ENCODE measurements at places on chromosomes 16 and 17.
A peak's percentile ranks its signal among the peaks of the same experiment; 100 is the strongest.

GRCh38 chr16:50718061-50718760 is 23.7 kb upstream of the CYLD start:
- DNase-seq, result no peak

- DNase-seq, result no peak
Observed at GRCh38 chr16:49158029-49158642, 123.5 kb downstream of the CBLN1 start.

DNA sequence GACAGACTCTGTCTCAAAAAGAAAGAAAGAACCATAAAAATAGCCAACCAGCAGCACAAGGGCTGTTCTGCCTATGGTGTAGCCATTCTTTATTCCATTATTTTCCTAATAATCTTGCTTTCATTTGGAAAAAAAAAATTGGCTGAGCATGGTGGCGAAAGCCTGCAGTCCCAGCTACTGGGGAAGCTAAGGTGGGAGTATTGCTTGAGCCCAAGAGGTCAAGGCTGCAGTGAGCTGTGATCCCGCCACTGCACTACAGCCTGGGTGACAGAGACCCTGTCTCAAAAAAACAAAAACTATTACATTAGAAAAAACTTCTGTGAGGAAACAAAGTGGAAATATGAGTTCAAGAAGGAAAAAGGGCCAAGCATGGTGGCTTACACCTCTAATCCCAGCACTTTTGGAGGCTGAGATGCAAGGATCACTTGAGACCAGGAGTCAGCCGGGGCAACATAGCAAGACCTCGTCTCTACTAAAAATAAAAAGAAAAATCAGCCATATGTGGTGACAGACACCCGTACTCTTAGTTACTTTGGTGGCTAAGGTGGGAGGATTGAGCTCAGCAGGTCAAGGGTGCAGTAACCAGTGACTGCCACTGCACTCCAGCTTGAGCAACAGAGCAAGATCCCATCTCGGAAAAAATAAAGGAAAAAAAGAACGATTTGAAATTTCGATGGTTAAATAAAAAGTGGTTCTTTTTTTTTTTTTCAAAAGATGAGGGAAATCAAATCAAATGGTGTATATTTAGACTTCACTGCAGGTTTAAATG is 2.5 kb downstream of the DCAKD start:
- DNase-seq, result no peak

- no peak for DNase-seq
Observed at GRCh38 chr17:12104831-12105230, 84.2 kb downstream of the MAP2K4 start.

GRCh38 chr17:38322156-38322779 is 21.5 kb downstream of the GPR179 start:
- DNase-seq, result no peak

- DNase-seq, result no peak
Observed at GRCh38 chr17:3910420-3911270, 5.6 kb downstream of the P2RX1 start.

- no peak for DNase-seq
Observed at GRCh38 chr17:50832267-50832863, 3.0 kb upstream of the WFIKKN2 start.

DNA sequence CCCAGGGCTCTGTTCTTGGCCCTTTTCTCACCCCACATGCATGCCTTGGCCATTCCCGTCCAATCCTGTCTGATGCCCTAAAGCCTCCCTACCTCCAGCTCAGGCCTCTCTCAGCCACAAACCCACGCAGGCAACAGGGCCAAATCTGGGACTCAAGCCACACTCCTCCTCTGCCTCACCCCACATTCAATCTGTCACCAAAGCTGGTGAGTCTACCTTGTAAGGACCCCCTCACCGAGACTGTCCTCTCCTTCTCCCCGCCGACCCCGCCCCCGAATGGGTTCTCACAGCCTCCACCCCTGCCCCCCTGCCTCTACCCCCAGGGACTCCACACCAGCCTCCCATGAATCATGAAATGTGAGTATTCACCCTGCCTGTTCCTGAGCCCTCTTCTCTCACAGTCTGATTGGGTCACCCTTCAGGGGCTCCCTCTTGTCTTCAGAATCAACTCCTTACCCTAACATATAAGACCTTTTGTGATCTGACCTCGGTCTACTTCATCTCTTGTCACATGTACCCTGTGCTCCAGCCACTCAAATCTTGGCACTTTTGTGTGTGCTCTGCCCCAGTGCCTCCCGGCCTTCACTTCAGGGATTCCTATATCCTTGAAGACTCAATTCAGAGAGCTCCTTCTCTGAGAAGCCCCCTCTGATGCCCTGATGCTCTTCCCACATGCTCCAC is 10.7 kb downstream of the EPOP start:
- DNase-seq, result no peak

DNA sequence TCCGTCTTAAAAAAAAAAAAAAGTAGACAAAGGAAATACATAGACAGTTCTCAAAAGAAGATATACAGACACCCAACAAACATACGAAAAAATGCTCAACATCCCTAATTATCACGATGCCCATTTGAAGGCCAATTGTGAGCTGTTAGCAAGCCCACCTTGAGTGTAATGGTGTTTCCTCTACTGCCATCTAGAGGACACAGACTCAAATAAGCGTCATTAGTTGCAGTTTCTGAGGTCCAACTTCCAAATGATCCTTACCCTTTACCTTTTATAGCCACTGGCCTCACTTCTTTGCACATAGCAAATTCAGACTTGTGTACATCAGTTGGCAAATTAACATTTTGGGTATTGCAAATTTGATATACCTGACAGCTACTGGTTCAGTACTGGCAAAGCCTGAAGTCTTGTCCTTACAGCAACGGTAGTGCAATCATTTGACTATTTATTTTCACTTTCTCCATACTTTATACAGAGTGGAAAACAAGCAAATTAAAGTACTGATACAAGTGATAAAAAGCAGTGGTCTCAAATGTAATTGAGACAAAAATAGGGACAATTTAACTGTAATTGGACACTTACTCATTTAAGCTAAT is 536.3 kb upstream of the EEF2KMT start:
- DNase-seq, result no peak

DNA sequence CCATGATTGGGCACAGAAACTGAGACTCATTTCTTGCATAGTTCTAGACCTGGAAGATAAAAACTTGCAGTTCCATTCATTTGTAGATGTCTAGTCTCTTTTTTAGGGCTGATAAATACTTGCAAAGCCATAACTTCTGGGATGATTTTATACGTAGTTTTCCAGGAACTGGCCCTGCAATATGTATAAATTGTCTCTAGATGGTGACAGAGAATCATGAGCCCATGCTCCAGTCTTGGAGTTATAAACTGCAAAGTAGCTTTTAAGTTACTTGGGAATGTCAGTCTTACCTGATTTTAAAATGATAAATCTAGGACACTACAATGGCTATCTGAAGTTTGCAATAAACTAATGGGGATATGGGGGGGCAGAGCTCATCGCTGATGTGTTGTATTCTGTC is 3.0 kb upstream of the ADAMTS18 start:
- DNase-seq, result no peak

DNA sequence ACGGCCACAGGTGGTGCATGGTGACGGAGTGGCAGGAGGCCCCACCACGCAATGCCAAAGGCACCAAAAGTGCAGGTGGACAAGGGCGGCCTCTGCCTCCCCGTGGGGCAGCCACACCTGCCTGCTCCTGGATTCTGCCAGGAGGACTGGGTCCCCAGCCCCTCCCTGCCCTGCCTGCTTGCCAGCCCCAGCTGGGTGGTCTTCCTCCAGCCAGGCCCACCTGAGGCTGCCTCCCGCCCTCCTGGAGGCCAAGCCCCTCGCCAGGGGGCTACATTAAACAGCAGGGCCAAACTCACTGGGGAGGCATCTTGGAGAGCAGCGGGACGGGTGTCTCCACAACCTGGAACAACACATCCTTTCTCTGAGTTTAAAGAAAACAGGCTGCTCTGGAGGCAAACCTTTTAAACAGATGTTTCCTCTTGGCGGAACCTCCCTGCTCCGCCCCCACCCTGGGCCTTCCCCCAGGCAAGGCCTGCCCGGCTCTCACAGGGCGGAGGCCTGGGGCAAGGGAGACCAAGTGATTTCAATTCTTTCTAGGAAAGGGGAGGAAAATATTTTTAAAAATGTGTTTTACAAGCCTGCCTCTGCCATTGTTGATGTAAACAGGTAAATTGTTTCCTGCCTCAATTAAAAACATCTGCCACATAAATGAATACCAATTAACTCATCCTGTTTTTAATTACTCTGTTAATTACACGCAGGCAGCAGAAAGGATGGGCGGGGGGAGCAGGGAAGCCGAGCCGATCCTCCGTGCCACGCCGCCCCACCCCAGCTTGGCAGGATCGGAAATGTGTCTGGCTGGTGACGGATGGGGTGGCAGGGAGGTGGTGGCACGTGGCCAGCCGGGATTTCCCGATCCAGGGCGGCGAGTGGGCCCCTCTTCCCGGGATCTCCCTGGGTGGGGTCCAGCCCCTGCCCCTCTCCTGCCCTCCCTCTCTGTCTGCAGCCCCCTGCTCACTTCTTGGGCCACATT is 54.4 kb upstream of the PABPN1L start:
- DNase-seq, result peak; percentile 28

DNA sequence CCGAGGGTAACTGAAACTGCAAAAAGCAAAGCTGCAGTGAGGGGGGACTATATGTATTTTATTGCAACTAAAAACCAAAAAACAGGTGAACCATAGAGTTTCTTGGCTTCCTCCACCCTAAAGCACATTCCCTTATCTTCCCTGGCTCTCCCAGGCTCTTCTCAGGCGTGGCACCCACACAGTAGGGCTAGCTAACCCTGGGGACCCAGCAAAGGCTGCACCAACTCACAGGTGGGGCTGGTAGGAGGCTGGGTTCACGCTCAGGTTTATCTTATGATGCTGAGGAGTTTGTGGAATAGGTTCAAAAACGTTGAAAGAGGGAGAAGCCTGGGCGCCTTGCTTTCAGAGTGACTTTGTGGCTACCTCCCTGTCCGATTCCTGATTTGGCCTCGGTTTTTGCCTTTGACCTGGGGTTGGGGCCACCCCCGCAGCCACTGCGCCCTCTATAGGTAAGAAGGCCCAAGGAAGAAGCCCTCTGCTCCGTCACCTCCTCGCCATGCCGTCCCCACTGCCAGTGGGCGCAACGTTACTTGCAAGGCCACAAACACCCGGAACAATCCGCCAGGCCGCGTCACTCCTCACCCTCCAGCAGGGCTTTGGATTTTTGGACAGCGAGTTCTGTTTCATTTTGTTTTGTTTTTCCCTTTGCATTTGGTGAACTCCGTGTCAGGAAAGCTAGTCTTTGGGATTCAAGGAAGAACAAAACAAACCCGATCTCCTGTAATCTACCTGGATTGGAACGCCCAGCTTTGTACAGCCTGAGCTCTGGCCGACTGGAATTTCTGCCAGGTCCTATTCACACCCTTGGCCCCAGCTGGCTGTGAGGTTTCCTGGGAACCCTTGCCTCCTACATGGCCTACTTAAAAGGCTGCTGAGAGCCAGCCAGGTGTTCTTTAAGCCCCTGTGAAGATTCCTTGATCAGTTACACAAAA is 60.8 kb downstream of the TBC1D16 start:
- no peak for DNase-seq

DNA sequence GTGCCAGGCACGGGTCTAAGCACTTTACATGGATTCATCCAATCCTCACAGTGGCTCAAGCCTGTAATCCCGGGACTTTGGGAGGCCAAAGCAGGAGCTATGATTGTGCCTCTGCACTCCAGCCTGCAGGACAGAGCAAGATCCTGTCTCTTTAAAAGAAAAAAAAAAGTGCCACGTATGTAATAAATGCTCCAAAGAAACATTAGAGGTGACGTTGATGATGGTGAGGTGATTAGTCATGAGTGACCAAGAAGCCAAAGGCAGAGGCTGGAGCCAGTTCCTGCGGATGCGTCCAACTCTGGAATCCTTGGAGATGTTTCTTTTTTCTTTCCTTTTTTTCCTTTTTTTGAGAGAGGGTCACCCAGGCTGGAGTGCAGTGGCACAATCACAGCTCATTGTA is 59.4 kb upstream of the SIAH1 start:
- DNase-seq, result peak; percentile 11

GRCh38 chr16:12405089-12405488 is 398.6 kb downstream of the CPPED1 start:
- no peak for DNase-seq

GRCh38 chr16:19698480-19699465 is 19.3 kb downstream of the KNOP1 start:
- DNase-seq, result no peak

DNA sequence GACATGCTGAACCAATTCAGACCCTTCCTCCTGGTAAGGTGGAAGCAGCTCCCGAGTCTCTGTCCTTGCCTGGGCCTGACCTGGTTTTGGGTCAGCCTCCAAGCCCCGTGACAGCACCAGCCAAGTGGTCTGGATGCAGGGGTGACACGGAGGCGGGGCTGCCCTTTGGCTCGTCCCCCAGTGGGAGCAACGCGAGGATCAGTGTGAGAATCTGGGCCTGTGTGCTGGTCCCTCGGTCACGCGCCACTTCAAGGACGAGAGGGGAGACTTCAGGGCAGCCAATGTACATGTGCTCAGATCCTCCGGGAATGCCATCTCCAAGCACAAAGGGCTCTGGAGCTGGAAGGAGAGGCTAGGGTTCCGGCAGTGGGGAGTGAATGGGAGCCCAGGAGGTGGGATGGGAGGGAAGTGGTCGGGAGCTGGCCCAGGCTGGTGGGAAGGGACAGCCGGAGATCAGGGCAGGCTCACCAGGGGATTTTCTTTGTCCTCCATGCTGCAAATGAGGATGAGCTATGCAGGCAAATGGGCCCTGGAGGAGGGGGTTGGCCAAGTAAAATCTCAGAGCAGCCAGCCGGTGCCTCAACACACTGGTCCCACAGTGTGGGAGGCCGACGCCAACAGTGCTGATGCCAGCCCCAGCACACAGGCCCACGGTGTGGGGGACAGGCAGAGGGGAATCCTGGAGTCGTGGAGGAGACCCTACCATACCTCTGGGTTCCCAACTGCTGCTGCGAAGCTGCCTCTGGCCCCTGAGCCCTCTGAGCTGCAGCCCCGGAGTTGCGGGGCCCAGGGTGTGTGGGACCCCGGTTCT is 4.2 kb upstream of the NDRG4 start:
- DNase-seq, result no peak

DNA sequence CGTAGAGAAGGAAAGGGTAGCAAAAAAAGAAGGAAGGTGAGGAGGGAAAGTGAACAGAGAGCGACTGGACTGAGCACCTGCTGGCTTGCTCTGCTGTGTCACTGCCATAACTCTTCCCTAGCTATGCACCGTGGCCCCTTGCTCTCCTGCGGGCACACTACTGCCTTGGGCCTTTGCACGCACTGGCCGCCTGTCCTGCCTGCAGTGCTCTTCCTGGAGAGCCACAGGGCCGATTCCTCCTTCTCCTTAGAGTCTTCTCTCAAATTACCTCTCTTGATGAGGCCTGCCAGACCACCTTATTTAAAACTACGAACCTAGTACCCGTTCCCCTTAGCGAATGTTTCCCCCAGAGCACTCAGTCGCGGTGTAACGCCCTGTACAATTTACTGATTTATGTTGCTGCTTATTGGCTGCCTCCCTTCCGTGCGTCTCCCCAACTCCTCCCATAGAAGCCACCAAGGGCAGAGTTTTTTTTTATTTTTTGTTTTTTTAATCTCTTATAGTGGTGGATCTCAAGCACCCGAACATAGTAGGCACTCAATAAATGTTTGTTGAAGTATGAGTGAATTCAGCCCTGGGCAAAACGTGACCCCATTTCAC is 70.3 kb downstream of the RAI1 start:
- DNase-seq, result no peak

GRCh38 chr17:42303694-42304093 is 15.4 kb downstream of the STAT5A start:
- DNase-seq, result no peak

Data from T1000 (cell line).